Fibroblast of the aortic adventitia (primary cell): ENCODE measurements at places on chromosomes 13 and 19. TPM values are rescaled to one million over a fixed set of nuclear protein-coding genes. Genes with fewer than 3 reads are reported as not detected.

GRCh38 chr13:40220299-40220935 lies 446.0 kb downstream of the FOXO1 start:
- no peak for DNase-seq

- no peak for DNase-seq
These were observed 102.0 kb downstream of the STARD13 start for GRCh38 chr13:33183431-33184111.

GRCh38 chr19:3243819-3244700 lies 19.6 kb downstream of the CELF5 start:
- peak; percentile 59 for DNase-seq

Gene ZNF524
- 1.7 and 10.8 TPM in 2 replicates for total RNA-seq

- DNase-seq: no peak
These were observed 23.8 kb downstream of the ZNF160 start for GRCh38 chr19:53079313-53079924.

- no peak for DNase-seq
These were observed 10.8 kb downstream of the SOX21 start for GRCh38 chr13:94701313-94702180.

Gene TYROBP
- not detected in 2 replicates for total RNA-seq

GRCh38 chr13:105035092-105035491 lies 1500.4 kb downstream of the EFNB2 start:
- no peak for DNase-seq

DNA sequence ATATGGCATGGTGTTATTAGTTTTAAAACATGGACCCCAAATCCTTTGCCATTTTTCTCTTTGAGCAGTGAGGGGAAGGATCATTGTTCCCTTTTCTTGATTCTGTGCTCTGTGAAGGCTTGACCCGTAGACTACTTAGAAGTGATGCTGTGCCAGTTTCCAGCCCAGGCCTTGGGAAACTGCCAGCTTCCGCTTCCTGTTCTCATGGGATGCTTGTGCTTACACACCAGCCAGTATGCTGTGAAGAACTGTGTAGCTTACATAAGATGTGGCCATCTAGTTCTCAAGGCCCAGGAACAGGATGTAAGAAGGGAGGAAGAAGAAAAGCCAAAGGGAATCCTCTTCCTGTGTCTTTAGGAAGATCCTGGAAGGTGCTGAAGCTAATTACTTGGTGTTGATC lies 180.9 kb downstream of the PCCA start:
- DNase-seq: peak; percentile 89

Gene KLK2
- not detected in 2 replicates for total RNA-seq

Gene PRX
- total RNA-seq: 2.0 and 10.2 TPM in 2 replicates

GRCh38 chr13:45896285-45896684 lies 44.7 kb upstream of the SIAH3 start:
- DNase-seq: no peak

- no peak for DNase-seq
These were observed 1.3 kb downstream of the PNMA8B start for GRCh38 chr19:46494146-46494940.

Gene CASP14
- not detected in 2 replicates for total RNA-seq

DNA sequence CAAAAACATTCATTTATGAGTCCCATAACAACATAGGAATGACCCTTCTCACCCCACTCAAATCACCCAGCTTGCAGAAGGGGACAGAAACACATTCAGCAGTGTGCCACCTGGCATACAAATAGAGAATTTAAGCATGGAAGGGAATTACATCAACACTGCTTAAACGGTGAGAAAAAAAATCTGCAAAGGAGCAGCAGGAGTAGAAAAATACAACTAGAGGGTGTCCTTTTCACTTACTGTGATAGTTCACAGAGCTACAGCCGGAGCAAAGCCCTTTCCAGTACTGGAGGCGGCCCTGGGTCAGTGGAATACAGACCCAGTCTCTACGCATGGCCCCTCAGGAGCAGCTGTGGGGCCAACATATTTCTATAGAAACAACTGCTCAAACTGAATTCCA lies 764.3 kb upstream of the ARGLU1 start:
- no peak for DNase-seq

Gene PRKCG
- total RNA-seq: not detected in 2 replicates

Gene KLK1
- total RNA-seq: not detected in 2 replicates

Gene OR10H1
- not detected in 2 replicates for total RNA-seq

DNA sequence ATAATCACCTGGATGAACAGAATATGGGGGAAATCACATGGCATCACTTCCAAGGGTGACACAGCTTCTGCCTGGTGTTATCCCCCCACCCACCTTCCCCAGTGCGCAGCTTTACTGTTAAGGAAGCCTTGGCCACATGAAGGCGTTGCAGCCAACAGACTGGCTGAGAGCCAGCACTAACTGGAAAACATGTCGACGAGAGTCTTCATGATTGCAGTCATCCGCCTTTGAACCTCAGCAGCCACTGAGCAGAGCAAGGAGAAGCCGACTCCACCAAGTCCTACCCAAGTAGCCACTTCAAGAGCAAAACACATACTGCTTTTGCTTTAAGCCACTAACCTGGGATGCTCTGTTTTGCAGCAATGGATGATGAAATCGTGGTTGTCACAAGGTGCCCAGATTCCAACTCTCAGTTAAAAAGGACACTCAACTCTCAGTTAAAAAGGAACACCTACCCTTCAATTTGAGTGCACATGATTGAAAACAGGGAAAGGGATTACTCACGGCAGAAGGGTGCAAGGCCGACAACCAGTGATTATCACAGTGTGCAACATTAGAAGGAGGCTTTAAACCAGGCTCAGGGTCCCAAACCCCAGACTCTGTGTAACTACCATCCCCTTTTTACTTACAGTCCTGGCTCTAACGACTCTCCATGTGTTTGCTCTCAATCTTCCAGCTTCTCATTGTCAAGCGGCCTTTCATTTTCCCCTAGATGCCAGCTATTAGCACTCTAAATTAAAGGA lies 149.1 kb downstream of the KLF12 start:
- DNase-seq: no peak

- DNase-seq: no peak
These were observed 22.7 kb upstream of the SERP2 start for GRCh38 chr13:44350775-44351504.

Gene COMMD6
- total RNA-seq: 59.2 and 126 TPM in 2 replicates

GRCh38 chr13:97130190-97130589 lies 91.9 kb upstream of the MBNL2 start:
- DNase-seq: peak; percentile 47

- DNase-seq: no peak
These were observed 106.5 kb downstream of the TEX26 start for GRCh38 chr13:31038834-31039552.

Gene WASF3
- 11.7 and 13.5 TPM in 2 replicates for total RNA-seq

Gene MBD3L3
- not detected in 2 replicates for total RNA-seq

Gene ZNF562
- total RNA-seq: 33.3 and 34.6 TPM in 2 replicates

DNA sequence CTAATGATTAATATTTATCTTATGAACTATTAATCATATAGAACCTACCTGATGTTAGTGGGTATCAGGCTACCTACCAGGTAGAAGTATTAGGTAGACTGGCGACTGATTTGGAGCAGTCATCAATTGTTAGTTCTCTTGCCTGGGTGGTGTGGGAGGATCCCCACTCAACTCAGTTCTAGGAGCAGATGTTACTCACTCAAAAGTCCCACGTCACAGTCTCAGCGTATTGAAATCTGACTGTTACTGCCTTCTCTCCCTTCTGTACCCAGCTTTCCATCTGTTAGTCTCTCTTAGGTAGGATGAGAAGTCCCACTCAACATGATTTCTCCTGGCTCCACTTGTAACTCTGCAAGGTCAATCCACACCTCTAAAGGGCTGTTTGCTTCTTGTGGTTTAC lies 102.7 kb downstream of the OLFM4 start:
- DNase-seq: no peak

DNA sequence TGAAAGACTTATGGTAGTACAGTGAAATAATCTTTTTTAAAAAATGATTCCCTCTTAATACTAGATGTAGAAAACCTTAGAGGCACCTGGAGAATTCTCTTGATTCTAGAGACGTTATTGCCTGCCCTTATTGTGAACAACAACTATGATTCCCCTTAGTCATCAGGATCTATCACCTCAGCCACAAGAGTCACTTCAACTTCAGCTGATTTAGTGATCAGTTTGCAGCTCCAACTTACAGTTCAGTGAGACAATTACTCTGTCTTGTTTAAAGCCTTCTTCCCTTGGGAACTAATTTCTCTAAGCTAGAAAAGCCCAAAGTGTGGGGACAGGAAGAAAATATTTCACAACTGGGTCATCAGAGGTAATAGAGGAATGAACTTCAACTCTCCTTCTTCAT lies 254.3 kb upstream of the SLITRK1 start:
- DNase-seq: no peak

Gene UGGT2
- total RNA-seq: 27.2 and 67.3 TPM in 2 replicates
